Psoas muscle (tissue), 8 donors: ENCODE measurements at places on chromosomes 2 and 18. TPM values are rescaled to one million over a fixed set of nuclear protein-coding genes. Genes with fewer than 3 reads are reported as not detected.
A peak's percentile ranks its signal among the peaks of the same experiment; 100 is the strongest.

The WNT6 gene
- total RNA-seq: 0.12 TPM

The ADGRF3 gene
- 0.17 TPM for total RNA-seq

The ZNF385B gene
- 13.6 TPM for total RNA-seq

The SERPINB3 gene
- not detected for total RNA-seq

GRCh38 chr18:21900605-21901352, 160.2 kb downstream of the MIB1 start:
- no peaks in the 10 kb centered on the region for H3K36me3 ChIP-seq
- no peaks in the 10 kb centered on the region for H3K4me1 ChIP-seq
- H3K27ac ChIP-seq: no peak overlapping the region
- peaks cover 3% of the 10 kb centered on the region for H3K27me3 ChIP-seq
- H3K4me3 ChIP-seq: no peak overlapping the region
- DNase-seq: no peak

The SPATA3 gene
- total RNA-seq: not detected

- H3K4me1 ChIP-seq: no peaks in the 10 kb centered on the region
- no peaks in the 10 kb centered on the region for H3K27me3 ChIP-seq
- DNase-seq: no peak
- no peak overlapping the region for H3K4me3 ChIP-seq
Observed at GRCh38 chr2:205456682-205457081, 225.6 kb upstream of the NRP2 start.

The PSMA8 gene
- not detected for total RNA-seq

- H3K27me3 ChIP-seq: peaks cover 2% of the 10 kb centered on the region
- no peaks in the 10 kb centered on the region for H3K36me3 ChIP-seq
- DNase-seq: no peak
- H3K4me1 ChIP-seq: no peaks in the 10 kb centered on the region
- no peak overlapping the region for H3K4me3 ChIP-seq
Observed at GRCh38 chr18:76658627-76659026, 163.6 kb upstream of the ZNF516 start.

- no peaks in the 10 kb centered on the region for H3K27me3 ChIP-seq
- no peaks in the 10 kb centered on the region for H3K36me3 ChIP-seq
Observed at GRCh38 chr18:45252474-45252873, 362.8 kb upstream of the SLC14A2 start.

DNA sequence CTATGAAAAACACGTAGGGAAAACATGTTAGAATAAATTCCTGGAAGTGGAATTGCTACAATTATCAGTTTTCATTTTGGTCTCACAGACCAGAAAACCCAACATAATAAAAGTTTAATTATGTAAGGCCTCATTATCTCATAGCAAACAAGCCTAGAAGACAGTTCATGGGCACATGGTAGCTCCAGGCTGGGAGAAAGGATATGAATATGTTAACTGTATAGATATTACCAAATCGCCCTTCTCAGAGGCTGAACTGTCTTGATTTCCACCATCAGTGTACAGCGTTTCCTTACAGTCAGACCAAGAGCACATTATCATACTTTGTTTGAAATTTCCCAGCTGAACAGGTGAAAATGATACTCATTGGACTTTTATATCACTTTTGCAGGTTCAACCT, 17.1 kb upstream of the SLC35F6 start:
- no peaks in the 10 kb centered on the region for H3K4me1 ChIP-seq
- H3K36me3 ChIP-seq: no peaks in the 10 kb centered on the region
- H3K27me3 ChIP-seq: no peaks in the 10 kb centered on the region

The CIB4 gene
- not detected for total RNA-seq

The LAMA3 gene
- 0.49 TPM for total RNA-seq

The ABHD1 gene
- total RNA-seq: 4.5 TPM

- peak; percentile 97 for DNase-seq
- H3K27ac ChIP-seq: peak within 1 kb of the TSS; percentile 97
- no peaks in the 10 kb centered on the region for H3K36me3 ChIP-seq
- peak within 1 kb of the TSS; percentile 77 for H3K4me3 ChIP-seq
- peaks cover 21% of the 10 kb centered on the region for H3K4me1 ChIP-seq
Observed at GRCh38 chr2:109613922-109614714, at the start of the genes SEPTIN10 and SOWAHC. SEPTIN10 (minus strand) TSS chr2:109613966; CDS start chr2:109613827, 139 bp downstream. SOWAHC (plus strand) TSS chr2:109614364; CDS start chr2:109614490, 126 bp downstream.

The HK2 gene
- total RNA-seq: 47.9 TPM

DNA sequence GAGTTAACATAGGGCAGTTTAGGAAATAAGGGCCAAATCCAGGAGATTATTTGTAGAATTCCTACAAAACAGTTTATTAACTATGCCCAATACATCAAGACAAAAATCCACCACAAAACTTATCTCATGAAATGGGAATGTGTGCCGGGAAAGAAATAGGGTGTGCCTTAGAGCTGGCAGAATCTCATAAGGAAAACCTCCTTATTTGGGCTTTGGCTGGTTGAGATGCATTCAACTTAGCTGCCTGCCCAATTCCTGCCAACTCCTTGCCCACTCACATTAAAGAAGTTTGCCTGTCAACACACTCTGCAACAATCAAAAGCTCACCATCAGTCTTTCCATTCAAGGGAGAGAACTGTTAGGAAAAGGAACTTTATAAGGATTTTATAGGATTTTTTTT, 500.6 kb downstream of the SATB2 start:
- no peak overlapping the region for H3K4me3 ChIP-seq
- no peaks in the 10 kb centered on the region for H3K4me1 ChIP-seq
- DNase-seq: no peak

The NOP58 gene
- 22.8 TPM for total RNA-seq

- peak overlapping the region; percentile 68 for H3K27ac ChIP-seq
- H3K4me1 ChIP-seq: peaks cover 10% of the 10 kb centered on the region
Observed at GRCh38 chr18:62939926-62940325, 224.6 kb downstream of the PHLPP1 start.

DNA sequence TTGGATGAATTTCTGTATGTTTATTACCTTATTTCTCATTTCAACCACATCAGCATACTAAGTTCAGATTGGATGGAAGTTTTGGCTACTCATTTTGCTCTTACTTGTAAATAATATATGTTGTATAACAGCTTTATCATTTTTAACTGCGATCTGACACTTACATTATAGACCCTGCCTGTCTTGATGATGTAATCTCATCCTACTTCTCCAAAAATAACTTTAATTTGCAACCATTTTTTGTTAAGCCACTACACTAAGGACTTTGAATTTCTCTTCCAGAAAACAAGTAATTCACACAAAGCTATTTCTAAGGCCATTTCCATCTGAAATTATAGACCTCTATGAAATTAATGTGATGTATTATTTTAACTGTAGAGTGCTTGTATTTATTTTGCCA, 240.7 kb downstream of the WDR7 start:
- no peak overlapping the region for H3K4me3 ChIP-seq
- H3K36me3 ChIP-seq: no peaks in the 10 kb centered on the region
- H3K4me1 ChIP-seq: peaks cover 34% of the 10 kb centered on the region
- H3K27ac ChIP-seq: no peak overlapping the region

DNA sequence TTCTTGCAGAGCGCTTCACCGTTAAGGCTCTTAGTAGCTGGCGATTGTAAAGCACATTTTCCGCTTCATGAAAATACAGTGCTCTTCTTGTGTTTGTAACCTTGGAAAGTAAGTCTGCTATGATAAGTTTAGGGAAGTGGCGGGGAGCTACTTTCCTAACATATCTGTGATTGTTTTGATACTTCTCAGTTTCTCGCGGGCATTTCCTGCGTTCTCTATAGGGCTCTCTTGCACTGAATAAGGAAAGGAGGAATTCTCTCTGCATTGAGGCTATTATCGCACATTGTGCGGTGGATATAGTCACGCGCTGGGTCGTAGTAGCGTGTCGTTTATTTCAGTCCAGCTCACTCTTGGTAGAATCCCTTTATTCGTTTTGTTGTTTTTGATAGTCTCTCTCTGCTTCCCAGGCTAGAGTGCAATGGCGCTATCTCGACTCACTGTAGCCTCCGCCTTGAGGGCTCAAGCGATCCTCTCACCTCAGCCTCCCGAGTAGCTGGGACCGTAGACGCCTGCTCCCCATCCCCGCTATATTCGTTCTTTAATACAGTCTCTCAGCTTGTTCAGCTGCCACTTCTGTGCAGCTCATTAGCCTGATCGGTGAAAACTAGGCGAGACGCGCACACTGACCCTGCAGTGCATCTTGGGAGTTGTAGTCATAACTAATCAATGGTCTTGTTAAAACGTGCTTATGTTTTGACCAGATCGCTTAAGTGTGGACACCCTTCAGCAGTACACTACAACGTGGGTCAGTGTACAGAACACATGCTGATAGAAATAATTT, 1.0 kb upstream of the PPP4R3B start:
- peaks cover 38% of the 10 kb centered on the region for H3K4me1 ChIP-seq
- peak; percentile 65 for DNase-seq
- peak overlapping the region; percentile 99 for H3K27ac ChIP-seq
- peaks cover 28% of the 10 kb centered on the region for H3K36me3 ChIP-seq
- peak overlapping the region; percentile 95 for H3K4me3 ChIP-seq
- no peaks in the 10 kb centered on the region for H3K27me3 ChIP-seq

GRCh38 chr2:218981390-218981880, 3.5 kb downstream of the FEV start:
- peak overlapping the region; percentile 43 for H3K4me3 ChIP-seq
- DNase-seq: peak; percentile 46
- H3K27me3 ChIP-seq: peaks cover 35% of the 10 kb centered on the region

The RMDN2 gene
- total RNA-seq: 3.3 TPM

The GGCX gene
- total RNA-seq: 25.3 TPM

GRCh38 chr2:222939208-222939856, 78.5 kb downstream of the ACSL3 start:
- peaks cover 66% of the 10 kb centered on the region for H3K36me3 ChIP-seq
- no peaks in the 10 kb centered on the region for H3K27me3 ChIP-seq
- DNase-seq: no peak
- no peak overlapping the region for H3K27ac ChIP-seq
- H3K4me3 ChIP-seq: no peak overlapping the region

The B3GNT7 gene
- 0.74 TPM for total RNA-seq

The PAX8 gene
- not detected for total RNA-seq

The DTNA gene
- total RNA-seq: 91.5 TPM
